ENCODE measurements at places on chromosomes 5 and 9.

GRCh38 chr5:181054138-181054537, 14.1 kb downstream of the BTNL9 start:
- no peak for ATAC-seq

GRCh38 chr9:73200694-73201452, 49.2 kb downstream of the ANXA1 start:
- ATAC-seq, result no peak

DNA sequence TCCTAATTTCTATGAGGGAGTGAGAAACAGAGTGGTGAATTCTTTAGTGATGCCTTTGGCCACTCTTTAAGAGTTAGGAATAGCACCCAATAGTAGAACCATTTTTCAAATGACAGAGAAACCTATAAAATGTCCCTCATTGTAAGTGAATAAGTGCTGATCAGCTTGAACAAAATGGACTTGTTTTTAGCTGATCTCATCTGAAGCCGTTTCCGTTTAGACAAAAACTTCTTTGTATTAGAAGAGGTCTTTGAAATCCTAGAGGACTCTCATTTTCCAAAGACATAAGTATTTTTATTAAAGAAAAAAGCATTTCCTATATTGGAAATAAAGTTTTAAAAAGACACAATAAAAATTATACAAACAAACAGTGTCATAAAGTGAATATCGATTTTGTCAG, 273.9 kb downstream of the ARHGEF28 start:
- no peak for ATAC-seq

DNA sequence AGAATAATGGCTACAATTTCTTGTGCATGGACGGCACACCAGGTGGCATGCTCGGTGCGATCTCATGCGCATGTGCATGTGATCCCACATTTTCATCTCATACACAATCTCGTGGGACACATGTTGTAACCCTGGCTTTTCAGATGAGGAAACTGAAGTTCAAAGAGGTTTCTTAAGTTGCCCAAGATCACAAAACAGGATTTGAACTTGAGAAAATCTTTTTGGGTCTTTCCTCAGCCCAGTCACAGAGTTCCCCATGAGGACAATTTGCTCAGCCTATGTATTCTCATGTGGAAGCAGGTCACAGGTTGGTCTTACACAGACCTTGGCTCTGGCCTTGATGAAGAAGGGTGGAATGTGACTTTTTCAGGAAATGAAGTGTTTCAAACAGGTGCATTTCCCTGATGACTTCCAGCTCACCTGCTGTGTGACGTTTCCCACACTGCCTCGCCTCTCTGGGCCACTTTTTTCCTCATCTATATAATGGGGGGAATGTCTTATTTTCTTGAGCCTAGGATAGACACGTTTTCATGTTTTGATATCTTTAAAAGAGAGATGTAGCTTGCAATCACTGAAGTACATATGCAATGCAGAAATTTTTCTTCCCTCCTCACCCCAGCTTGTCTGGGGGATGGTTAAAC, 7.1 kb upstream of the ORM1 start:
- ATAC-seq, result no peak

DNA sequence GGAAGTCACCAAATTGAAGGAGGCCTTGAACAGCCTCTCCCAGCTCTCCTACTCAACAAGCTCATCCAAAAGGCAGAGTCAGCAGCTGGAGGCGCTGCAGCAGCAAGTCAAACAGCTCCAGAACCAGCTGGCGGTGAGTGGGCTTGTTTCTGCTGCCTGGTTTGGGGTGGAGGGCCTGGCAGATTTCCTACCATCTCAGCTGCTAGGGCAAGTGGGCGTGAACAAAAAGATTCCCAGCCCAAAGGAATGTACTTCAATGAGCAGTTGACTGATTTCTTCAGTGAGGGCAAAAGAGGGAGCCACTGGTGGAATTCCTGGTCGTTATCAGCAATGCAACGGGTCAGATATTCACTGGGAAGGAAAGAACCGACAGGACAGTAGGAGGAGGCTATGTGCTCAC, 12.6 kb upstream of the TTC23L start:
- no peak for ATAC-seq

DNA sequence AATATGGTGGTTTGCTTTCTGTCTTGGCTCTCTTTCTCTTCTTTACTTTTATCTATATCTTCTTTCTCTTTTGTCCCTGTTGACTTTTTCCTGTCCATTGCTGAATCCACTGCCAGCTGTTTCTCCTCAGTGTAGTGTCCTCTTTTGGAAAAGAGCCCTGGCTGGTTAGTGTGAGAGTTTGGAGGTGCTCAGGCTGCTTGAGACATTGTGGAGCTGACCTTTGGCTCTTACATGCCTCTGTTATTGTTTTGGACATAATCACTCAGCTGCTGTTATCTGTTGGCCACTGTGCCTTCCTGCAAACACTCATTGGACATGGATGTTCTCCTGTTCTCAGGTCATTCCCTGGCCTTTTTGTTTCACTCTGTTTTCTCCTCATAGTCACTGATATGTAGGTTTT, 295.4 kb upstream of the RIOK2 start:
- ATAC-seq, result no peak

GRCh38 chr5:40838086-40838485, 3.1 kb upstream of the RPL37 start:
- no peak for ATAC-seq

- no peak for ATAC-seq
Measured at GRCh38 chr9:70131296-70131695, 87.6 kb downstream of the MAMDC2 start.

DNA sequence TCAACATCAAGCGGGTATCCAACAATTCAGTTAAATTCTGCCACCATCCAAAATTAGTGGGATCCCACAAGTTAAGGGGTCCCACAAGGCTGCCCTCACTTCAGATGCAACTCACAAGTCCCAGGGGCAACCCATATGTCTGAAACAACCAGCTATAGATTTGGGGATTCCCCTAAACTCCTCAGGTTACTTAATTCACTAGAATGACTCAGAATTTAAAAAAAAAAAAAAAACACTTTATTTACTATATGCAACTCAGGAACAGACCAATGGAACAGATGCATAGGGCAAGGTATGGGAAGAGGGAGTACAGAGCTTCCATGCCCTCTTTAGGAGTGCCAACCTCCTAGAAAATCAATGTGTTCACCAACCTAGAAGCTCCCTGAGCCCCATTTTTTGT, 15.1 kb downstream of the AUH start:
- ATAC-seq, result no peak

DNA sequence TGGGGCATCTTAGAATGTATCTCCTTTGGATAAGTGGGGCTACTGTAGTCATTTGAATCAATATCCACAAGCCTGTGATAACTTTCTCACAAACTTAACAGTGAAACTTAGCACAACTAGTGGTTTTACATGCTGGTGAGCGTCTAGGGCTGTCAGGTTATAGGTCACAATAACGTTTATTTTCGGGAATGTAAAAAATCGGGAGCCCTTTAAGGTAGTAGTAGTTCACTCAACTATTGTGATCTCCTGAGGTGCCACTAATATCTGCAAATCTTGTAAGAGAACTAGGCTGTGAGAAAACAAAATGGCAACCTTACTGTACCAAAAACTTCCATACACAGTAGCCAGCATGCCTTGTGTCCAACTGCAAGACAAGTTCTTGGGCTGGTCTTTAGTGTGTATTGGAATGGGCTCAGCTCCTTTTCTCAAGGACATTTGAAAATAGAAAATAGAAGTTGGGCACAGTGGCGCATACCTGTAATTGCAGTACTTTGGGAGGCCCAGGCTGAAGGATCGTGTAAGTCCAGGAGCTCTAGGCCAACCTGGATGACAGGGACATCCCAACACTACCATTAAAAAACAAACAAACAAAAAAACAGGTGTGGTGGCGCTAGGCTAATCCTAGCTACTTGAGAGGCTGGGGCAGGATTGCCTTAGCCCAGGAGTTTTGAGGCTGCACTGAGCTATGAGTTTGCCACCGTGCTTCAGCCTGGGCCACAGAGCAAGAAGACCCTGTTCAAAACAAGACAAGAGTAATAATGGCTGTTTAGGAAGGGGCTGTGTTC, 5.2 kb upstream of the PKN3 start:
- no peak for ATAC-seq

GRCh38 chr9:127451608-127451857, 223 bp downstream of the LRSAM1 start:
- ATAC-seq, result no peak
